ENCODE measurements at places on chromosomes 5 and 9.

- no peak overlapping the region for H3K27ac ChIP-seq
- no peak for DNase-seq
- H3K27me3 ChIP-seq, result peaks cover 9% of the 10 kb centered on the region
- no peaks in the 10 kb centered on the region for H3K36me3 ChIP-seq
- H3K4me1 ChIP-seq, result no peaks in the 10 kb centered on the region
Observed at GRCh38 chr9:38134611-38135237, 65.7 kb upstream of the SHB start.

DNA sequence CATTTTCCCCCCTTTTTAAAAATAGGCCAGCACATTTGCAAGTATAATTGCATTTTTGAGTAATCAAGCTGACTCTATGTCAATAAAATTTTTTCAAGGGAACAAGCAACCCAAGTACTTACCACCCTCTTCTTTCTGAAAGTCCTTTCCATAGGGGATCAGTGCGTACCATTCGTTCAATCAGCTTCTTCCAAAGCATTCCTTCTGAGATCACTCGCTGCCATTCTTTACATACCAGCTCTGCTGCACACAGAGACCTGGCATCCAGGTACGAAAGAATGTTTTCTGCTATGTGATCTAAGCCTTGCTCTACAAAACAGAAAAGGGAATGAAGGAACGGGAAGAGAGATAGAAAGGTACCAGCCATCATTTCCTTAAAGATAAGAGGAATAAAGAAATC lies 106.6 kb downstream of the FBXW11 start:
- peaks cover 7% of the 10 kb centered on the region for H3K4me1 ChIP-seq
- no peak for DNase-seq
- peaks cover 11% of the 10 kb centered on the region for H3K36me3 ChIP-seq

DNA sequence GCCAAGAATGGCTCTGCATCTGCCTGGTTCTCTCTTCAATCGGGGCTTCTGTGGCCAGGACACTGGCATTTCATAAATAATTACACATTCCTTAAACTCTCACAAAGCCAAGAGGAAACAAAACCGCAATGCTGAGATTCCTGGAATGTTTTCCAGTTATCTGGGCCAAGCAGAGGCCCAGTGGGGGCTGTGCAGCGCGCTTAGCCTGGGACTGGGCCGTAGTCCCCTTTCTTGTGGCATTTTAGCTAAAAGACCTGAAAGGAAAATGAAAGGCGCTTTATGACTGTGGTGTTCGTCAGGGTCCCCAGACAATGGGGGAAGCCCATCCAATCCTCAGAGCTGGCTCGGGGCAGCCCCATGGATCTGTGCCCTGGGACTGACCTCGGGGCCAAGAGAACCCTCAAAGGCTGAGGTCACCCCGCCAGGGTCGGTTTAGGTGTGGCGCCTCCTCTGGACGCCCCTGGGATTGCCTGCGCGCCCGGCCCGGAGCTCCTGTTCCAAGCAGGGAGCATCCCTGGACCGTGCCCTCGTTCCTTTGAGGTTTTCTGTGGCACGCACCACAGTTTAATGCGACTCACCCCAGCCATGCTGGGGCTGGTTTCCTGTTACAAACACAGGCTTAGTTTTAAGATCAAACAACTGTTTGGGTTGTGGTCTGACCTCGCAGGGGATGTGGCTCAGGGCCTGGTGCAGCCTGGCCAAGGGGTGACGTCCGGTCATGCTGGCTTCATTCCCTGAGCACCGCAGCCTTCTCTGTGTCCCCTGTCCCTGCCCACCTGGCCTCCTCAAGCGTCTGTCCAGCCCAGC lies 51.5 kb upstream of the NKD2 start:
- peaks cover 27% of the 10 kb centered on the region for H3K27me3 ChIP-seq
- no peaks in the 10 kb centered on the region for H3K36me3 ChIP-seq
- H3K27ac ChIP-seq, result no peak overlapping the region
- peaks cover 6% of the 10 kb centered on the region for H3K4me1 ChIP-seq

- no peaks in the 10 kb centered on the region for H3K4me1 ChIP-seq
- H3K36me3 ChIP-seq, result no peaks in the 10 kb centered on the region
- no peak overlapping the region for H3K27ac ChIP-seq
- H3K27me3 ChIP-seq, result peaks cover 4% of the 10 kb centered on the region
- DNase-seq, result no peak
Observed at GRCh38 chr9:93303258-93303771, 119.4 kb downstream of the WNK2 start.

DNA sequence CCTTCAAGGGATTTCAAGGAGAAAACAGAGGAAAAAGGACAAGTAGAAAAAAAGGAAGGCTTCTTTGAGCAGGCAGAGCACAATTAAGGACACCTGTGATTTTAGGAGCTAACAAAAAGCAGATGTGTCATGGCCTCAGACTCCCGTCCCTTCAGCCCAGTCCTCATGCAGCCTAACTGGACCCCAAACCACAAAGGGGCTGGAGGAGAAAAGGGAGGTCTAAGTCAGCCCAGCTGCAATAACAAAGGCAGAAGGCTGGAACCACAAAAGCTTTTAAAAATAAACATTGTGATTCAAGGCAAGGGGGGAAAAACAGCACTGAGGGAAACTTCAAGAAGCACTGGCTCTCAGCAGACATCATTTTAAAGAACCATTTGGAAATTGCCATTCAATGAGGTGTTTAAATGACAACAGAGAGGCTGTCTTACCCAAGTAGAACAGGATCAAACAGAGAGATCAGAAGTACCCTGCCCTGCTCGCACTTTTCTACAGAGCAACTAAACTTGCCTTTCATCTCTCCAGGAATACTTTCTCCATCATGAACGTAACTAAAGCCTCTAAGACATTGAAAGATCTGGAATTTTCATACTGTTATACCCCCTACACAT lies 89.3 kb downstream of the SEMA5A start:
- DNase-seq, result no peak
- no peaks in the 10 kb centered on the region for H3K36me3 ChIP-seq
- H3K27ac ChIP-seq, result no peak overlapping the region
- no peak overlapping the region for H3K4me3 ChIP-seq
- H3K27me3 ChIP-seq, result no peaks in the 10 kb centered on the region
- no peaks in the 10 kb centered on the region for H3K4me1 ChIP-seq

DNA sequence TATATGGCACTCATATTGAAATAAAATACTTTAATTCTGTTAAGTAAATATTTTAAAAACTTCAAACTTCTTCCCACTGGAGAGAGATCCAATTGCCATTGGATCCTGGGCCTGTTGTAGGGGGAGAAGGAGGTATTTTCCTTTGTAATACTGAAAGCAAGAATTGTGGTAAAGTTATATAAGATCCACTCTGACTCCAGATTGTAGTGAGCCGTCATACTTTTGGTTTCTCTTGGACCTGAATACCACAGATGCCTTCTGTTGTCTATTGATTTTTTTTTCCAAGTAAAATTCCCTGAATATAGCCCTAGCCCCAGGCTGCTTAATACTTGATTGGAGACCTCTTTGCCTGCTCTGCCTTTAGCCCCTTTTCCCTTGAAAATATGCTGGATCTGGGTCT lies 86.9 kb downstream of the ATG10 start:
- DNase-seq, result no peak
- H3K36me3 ChIP-seq, result peaks cover 4% of the 10 kb centered on the region
- H3K4me1 ChIP-seq, result no peaks in the 10 kb centered on the region
- H3K4me3 ChIP-seq, result no peak overlapping the region
- H3K27ac ChIP-seq, result no peak overlapping the region

- DNase-seq, result peak; percentile 8
- H3K36me3 ChIP-seq, result peaks cover 5% of the 10 kb centered on the region
- no peaks in the 10 kb centered on the region for H3K27me3 ChIP-seq
- H3K4me3 ChIP-seq, result peak overlapping the region; percentile 64
Observed at GRCh38 chr5:100828071-100828897, 74.8 kb downstream of the ST8SIA4 start.

GRCh38 chr9:73423891-73424290 lies 272.2 kb downstream of the ANXA1 start:
- H3K4me1 ChIP-seq, result no peaks in the 10 kb centered on the region
- no peaks in the 10 kb centered on the region for H3K36me3 ChIP-seq
- DNase-seq, result no peak
- no peak overlapping the region for H3K27ac ChIP-seq

DNA sequence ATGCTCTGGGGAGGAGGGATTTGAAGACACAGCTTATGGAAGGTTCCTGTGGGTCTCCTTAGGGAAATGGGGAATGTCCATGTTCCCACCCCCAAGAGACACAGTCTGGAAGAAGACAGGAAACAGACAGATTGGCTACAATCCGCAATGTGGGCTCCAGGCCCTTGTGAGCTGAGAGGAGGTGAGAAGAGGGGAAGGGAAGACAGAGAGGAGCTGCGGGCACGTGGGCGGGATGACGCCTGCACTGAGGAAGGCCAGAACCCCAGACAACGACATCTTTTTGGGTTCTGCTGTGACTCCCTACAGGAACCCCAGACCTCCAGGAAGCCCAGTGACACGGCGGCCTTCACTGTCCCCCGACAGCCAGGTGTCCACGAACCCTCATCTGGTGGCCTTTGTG lies 29.9 kb upstream of the NKD2 start:
- H3K36me3 ChIP-seq, result peaks cover 4% of the 10 kb centered on the region
- no peak for DNase-seq
- H3K27ac ChIP-seq, result no peak overlapping the region
- H3K4me3 ChIP-seq, result no peak overlapping the region
- peaks cover 4% of the 10 kb centered on the region for H3K4me1 ChIP-seq

DNA sequence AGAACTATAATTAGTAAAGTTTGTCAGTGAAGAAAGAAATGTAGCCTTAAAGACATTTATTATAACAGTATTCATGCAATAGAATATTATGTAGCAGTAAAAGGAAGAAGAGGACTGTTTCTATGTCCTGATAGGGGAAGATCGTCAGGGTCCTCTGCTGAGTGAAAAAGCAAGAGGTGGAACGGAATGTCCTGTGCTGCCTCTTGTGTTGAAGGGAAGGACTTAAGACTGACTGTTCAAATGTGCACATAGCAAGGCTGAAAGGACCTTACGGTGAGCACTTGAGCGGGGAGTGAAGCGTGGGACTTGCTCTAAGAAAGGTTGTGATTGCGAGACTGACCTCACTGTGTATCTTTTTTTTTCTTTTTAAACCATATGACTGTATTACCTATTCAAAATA lies 63.2 kb downstream of the SNX24 start:
- H3K4me3 ChIP-seq, result no peak overlapping the region
- no peaks in the 10 kb centered on the region for H3K27me3 ChIP-seq
- no peak overlapping the region for H3K27ac ChIP-seq

DNA sequence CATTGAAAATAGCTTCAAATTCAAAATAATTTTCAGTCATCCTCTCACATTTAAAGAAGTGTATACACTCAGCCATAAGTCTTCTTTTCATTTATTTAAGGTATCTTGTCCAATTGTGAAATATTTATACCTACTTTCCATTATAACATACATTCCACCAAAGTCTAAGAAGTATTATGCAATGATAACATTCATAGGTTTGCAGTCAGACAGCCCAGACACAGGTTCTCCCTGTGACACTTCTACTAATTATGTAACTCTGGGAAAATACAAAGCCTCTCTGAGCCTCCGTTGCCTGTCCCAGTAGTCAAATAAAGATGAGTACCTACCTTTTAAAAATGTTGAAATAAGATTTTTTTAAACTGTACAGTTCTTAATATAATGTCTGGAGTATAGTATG lies 320.9 kb upstream of the RPS23 start:
- no peak overlapping the region for H3K27ac ChIP-seq
- H3K4me3 ChIP-seq, result no peak overlapping the region
- no peaks in the 10 kb centered on the region for H3K4me1 ChIP-seq
- no peak for DNase-seq

DNA sequence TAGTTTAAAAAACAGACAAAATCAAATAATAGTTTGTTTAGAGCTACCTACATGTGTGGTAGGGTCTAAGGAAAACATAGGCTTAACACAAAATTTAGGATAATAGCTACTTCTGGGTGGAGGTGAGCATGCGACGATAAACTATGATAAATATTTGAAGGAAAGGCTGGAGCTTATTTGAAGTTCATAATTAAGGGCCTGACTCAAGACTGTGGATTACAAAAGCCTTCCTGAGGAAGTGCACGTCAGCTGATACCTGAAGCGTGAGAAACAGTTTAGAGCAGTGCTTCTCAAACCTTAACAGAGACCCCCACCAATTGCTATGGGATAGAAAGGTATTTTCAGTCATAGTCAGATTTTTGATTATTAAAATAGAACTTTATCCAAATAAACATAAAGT lies 20.4 kb upstream of the UBLCP1 start:
- peaks cover 8% of the 10 kb centered on the region for H3K4me1 ChIP-seq
- H3K4me3 ChIP-seq, result no peak overlapping the region
- DNase-seq, result no peak
- H3K36me3 ChIP-seq, result no peaks in the 10 kb centered on the region

- no peaks in the 10 kb centered on the region for H3K4me1 ChIP-seq
- no peak for DNase-seq
- peaks cover 4% of the 10 kb centered on the region for H3K27me3 ChIP-seq
- no peaks in the 10 kb centered on the region for H3K36me3 ChIP-seq
- no peak overlapping the region for H3K27ac ChIP-seq
Observed at GRCh38 chr5:82707741-82708140, 369.5 kb downstream of the TMEM167A start.

DNA sequence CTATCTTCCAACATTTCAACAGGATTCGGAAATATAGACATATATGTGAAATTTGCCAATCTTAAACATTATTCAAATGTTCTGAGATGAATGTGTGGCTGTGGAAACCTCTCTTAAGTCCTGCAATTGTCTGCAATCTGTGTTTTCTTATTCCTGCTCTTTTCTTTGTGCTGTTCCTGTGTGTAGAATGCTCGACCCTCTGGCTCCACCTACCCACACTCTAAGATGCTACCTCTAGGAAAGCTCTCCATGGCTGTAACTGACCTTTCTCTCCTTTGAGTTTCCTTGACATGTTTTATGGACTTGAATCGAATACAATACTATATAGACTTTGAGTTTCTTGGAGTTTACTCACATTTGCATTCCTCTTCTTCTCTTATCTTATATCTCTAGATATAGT lies 120.6 kb upstream of the ASTN2 start:
- no peak overlapping the region for H3K4me3 ChIP-seq
- H3K4me1 ChIP-seq, result peaks cover 2% of the 10 kb centered on the region
- H3K27me3 ChIP-seq, result peaks cover 3% of the 10 kb centered on the region
- no peaks in the 10 kb centered on the region for H3K36me3 ChIP-seq
- no peak overlapping the region for H3K27ac ChIP-seq

- DNase-seq, result no peak
- H3K4me1 ChIP-seq, result no peaks in the 10 kb centered on the region
- no peaks in the 10 kb centered on the region for H3K36me3 ChIP-seq
- H3K4me3 ChIP-seq, result no peak overlapping the region
- H3K27me3 ChIP-seq, result peaks cover 7% of the 10 kb centered on the region
Observed at GRCh38 chr5:111675201-111675934, 81.6 kb downstream of the NREP start.

DNA sequence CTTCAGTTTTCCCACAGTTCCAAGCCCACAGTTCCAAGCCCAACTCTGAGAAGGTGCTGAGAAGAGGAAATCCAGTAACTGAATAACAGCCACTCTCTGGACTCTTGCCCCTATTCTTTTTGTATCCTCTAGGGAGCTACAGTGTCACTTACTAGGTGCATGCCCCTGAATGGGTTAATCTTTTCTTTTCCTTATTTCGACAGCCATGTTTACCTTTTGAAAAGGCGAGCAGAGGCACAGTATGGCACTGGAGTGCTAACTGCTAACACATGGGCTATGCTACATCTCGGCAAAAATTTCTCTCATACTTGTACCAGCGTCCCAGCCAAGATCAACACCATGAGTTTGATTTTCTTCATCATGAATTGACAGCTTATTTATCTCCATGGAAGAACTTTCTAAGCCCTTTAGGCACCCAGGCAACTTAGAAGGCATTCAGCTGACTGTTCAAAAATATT lies 222.6 kb downstream of the EBF1 start:
- H3K4me1 ChIP-seq, result peaks cover 76% of the 10 kb centered on the region
- peaks cover 4% of the 10 kb centered on the region for H3K36me3 ChIP-seq
- no peaks in the 10 kb centered on the region for H3K27me3 ChIP-seq
- DNase-seq, result no peak
- H3K27ac ChIP-seq, result peak overlapping the region; percentile 96
